Esophagus (tissue), 2 donors: ENCODE measurements at places on chromosomes 4 and X. TPM values are rescaled to one million over a fixed set of nuclear protein-coding genes. Genes with fewer than 3 reads are reported as not detected.

NKX3-2 gene
- 0.04 TPM for polyA plus RNA-seq

CLDN34 gene
- 0.45 TPM for polyA plus RNA-seq

MAB21L2 gene
- polyA plus RNA-seq: 0.73 TPM

FMR1 gene
- polyA plus RNA-seq: 12.7 TPM
